ENCODE measurements at places on chromosomes 6 and 20.

DNA sequence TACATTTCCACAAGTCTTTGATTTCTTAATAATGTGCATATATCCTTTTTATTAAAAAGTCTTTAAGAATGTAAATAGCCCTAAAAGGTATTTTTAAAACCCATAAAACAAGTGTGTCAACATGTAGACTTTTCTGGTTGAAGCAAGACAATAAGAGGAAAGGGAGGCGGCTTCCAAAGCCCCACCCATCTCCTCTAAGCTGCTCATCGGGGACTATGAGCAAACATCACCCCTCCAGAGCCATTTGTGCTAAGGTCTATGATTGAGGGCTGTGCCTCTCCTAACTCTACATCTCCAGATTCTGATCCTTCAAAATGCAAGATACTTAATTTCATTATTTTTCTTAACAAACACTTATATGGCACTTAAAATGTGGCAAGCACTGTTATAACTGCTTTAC, 2.5 kb upstream of the NAA20 start:
- no peak for DNase-seq

DNA sequence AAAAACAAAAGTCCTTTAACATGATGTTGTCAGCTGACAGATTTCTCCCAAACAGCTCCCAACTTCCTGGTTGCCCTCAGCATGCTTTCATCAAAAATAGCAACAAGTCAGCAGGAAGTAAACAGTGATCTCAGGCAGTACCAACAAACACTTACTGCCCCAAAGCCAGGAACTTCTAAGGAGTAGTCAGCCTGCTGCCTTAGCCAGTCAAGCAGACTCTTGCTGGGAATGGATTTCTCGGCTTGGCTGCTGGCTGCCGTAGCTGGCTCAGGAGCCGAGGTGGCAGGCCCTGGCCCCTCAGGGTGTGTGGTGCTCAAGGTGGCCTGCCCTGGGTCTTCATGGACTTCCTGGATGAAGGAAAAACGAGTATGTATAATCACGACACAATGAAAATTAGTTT, 46.6 kb upstream of the EMILIN3 start:
- no peak for DNase-seq

GRCh38 chr6:118579786-118580185, 31.7 kb downstream of the PLN start:
- no peak for DNase-seq

DNA sequence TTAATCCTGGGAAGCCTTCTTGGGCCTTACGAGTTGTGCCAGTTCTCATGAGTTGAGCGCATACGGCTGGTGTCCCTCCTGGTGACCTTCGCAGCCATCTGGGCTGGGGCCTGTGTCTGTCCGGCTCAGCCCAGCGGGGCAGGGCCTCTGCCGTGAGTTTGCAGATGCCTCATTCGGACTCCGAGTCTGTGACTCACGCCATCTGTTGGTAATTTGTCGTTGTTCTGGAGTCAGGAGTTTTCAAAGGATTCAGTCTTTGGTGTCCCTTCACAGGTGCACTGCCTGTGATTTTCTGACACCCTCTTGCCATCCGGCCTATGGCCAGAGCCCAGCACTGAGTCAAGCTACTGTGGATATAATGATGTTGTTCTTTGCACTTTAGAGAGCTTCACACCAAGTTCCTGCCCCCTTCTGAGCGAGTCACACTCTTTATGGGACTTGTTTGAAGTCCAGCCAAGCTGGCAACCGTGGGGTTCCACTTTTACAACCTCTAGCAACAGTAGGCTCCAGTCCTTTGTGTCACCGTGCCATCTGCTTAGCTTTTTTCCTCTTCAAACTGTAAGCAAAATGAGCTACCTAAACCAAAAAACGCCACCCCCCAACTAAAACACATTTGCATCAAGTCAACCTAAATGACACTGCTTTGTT, 175.6 kb downstream of the AIG1 start:
- DNase-seq, result no peak

DNA sequence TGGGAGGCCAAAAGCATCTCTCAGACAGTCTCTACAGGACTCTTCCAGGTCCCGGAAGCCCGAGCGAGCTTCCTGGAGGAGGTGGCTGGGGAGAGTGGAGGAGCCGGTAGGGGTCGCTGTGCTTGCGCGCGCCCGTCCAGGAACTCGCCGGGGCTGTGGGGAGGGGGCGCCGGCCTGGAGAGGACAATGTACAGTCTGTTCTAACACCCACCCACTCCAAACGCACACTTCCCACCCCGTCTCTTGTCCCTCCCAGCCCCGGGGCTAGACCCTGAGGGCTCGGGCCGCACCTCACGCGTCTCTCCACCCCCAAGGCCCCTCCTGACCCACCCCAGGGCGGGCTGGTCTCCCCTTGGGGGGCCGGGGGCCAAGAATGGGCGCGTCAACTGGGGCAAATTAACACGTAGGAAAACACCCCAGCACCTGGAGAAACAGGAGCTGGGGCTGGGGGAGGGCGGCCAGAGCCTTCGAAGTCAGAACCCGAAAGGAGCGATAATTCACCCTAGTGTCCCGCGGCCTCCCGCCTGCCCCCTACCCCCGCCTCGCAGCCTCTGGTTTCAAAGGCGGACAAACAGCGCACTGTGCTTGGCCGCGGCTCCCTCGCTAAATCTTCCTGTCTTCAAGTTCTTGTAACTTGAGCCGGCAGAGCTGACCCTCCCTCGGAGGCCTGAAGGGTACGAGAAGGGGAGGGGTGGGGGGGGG, 103.2 kb upstream of the FOXP4 start:
- peak; percentile 78 for DNase-seq

GRCh38 chr6:36035225-36035624, 7.6 kb downstream of the MAPK14 start:
- DNase-seq, result no peak

DNA sequence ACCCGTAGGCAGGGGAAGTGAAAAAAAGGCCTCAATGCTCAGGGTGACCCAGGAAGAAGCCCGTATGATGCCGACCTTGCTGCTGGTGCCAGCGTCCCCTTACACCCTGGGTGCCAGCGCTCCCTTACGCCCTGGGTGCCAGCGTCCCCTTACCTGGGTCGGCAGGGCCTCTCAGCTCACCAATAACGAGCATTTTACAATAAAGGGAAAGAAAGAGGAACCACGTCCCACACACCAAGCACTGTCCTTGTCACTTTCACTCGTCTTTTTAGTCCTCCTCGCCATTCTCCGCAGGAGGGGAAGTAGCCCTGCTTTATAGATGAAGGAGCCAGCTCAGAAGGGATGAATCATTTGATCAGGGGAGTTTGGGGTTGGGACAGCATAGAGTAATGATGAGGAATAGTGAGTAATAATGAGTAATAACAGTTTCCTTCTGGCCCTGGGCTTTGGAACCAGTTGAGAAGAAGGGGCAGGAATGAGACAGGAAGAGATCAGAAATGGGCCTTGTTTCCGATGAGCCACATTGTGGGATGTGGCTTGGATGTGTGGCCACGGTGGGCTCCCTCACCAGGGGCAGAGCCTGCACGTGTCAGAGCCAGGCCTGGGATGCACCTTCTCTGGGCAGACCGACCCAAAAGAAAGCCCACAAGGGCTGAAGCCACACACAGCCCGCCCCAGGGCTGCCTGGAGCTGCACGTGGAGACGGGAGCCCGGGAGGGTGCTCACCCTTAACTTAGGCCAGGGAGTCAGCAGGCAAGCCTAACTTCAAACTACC, 75.7 kb downstream of the SYNJ2 start:
- DNase-seq, result no peak

- no peak for DNase-seq
Measured at GRCh38 chr6:135115834-135116233, 61.2 kb upstream of the HBS1L start.

GRCh38 chr6:85747093-85747492, 104.4 kb upstream of the SYNCRIP start:
- no peak for DNase-seq

DNA sequence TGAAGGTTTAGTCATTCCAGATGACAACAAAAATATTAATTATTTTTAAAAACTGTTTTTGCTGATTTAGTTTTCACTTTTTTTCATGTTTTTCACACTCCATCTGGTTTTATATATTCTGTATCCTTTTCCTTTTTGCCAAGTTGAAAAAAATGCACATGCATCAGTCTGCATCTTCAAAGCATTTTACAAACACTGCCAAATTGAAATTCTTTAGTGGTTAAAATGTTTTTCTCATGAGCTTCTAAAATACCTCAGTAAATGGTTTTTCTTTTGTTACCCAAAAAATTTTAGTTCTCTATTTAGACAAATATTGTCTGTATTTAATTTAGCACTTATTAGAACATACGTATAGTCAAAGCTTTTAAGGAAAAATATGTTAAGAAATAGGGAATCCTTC, 386.9 kb upstream of the HSF2 start:
- DNase-seq, result no peak

GRCh38 chr20:57627339-57627738, 7.1 kb upstream of the ZBP1 start:
- DNase-seq, result no peak

DNA sequence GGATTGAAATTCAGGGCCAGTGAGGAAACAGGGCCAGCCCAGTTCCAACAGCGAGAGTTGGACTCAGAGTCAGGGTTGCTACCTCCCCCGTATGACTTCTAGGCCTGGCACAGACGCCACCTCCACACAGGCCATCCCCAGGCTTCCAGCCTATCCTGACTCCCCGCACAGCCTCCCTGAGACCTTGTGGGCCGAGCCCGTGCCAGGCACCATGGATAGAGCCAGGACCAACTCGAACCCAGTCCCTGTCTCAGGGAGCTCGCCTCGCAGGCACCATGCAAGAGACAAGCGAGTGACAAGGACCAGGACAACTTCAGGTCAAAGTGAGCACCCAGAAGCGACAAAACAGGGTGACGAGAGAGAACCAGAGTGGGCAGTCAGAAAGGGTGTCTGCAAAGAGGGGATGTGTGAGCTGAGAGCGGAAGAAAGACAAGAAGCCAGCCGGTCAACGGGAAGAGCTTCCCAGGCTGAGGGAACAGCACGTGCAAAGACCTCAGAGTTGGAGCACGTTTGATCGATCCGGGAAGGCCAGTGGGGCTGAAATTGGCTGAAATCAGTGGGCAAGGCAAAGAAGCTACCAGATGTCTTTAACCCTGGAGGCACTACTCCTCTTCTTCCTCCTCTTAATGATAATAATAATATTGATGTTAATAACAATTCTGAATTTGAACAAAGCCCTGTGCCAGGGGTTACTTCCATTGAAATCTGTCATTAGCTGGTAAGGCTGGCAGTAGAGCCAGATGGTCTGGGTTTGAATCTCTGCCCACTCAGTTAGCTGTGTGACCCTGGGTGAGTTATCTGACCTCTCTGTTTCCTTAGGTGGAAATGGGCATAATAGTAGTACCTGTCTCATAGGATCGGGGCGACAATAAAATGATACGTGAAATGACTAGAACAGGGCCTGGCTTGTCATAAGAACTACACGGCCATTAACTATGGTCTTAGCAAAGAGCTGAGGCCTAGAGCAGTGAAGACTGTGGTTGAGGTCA, 45.0 kb downstream of the KIAA1755 start:
- DNase-seq, result no peak

GRCh38 chr6:67870321-67870720, 764.8 kb upstream of the ADGRB3 start:
- no peak for DNase-seq

DNA sequence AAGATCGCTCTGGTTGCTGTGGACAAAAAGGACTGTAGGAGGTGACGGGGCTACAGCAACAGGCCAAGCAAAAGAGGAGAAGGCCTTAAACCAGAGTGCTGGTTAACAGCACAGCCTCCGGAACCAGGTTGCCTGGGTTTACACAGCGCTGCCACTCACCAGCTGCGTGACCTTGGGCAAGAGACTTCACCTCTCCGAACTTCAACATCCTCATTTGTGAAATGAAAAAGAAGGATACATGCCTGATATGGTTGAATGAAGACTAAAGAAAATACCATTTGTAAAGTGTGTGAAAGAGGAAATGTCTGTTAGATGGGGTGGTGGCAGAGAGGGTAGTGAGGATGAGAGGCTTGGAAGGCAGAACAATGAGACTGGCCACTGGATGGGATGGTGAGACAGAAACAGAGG, 44.9 kb downstream of the PREX1 start:
- DNase-seq, result no peak

DNA sequence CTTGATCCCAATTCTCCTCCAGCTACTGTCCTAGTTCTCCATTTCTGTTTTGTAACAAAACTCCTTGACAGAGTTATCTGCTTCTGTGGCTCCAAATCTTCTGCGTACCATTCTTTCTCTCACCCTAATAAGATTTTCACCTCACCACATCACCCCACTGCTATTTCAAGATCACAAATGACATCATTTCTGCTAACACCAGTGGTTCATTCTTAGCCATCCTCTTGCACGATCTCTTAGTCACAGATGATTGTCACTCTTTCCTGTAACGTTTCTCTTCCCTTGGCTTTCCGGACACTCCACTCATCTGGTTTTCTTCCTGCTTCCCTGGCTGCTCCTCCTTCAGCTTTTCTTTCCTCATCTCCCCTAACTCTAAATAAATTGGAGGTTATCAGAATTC, 56.8 kb upstream of the FABP7 start:
- DNase-seq, result no peak

DNA sequence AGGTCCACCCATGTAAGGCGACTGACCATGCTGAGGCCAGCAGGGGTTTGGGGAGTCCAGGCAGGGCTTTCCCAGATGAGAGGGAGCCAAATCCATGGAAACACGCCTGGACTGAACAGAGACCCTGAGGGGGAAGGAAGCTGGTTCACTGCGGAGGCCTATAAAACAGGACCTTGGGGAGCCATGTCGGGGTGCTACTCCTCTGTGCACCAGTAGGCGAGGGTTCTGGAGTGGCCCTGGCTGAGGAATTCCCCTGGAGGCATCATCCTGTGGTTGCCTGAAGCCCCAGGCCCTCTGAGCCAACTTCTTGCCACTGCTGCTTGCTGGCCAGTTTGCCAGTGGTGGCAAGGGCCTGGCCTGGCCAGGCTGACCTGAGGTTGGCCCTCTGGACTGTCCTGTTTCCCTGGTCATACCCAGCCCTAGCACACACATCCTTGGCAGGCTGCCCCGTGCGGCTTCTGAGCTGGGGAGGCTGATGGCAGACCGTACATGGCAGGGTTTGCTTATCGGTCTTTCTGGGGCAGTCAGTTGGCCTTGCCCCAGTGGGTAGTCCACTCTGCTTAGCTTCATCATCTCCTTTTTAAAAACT, 2.2 kb upstream of the LRRN4 start:
- no peak for DNase-seq

GRCh38 chr6:110158479-110158878, 21.0 kb downstream of the WASF1 start:
- DNase-seq, result no peak

All from endothelial cell (in vitro differentiated cells).